ENCODE measurements at places on chromosomes 11 and 22. TPM values are rescaled to one million over a fixed set of nuclear protein-coding genes. Genes with fewer than 3 reads are reported as not detected.

XRRA1 gene
- total RNA-seq = 49.3 TPM

CBY1 gene
- total RNA-seq = 42.1 TPM

LARGE2 gene
- 0.91 TPM for total RNA-seq

CRYBB1 gene
- not detected for total RNA-seq

FDX1 gene
- 19.9 TPM for total RNA-seq

LRRC10B gene
- not detected for total RNA-seq

ME3 gene
- 0.49 TPM for total RNA-seq

HBE1 gene
- total RNA-seq = not detected

XNDC1N gene
- total RNA-seq = 5.9 TPM

SLC22A9 gene
- not detected for total RNA-seq

UBQLNL gene
- total RNA-seq = not detected

MPST gene
- 40.7 TPM for total RNA-seq

PIWIL4 gene
- total RNA-seq = not detected

RIN1 gene
- total RNA-seq = 50.2 TPM

DAGLA gene
- 1.0 TPM for total RNA-seq
